Naive thymus-derived CD8-positive, alpha-beta T cell (primary cell): ENCODE measurements at places on chromosomes 13 and 19.

GRCh38 chr19:1248139-1248785 lies at the start of gene MIDN:
MIDN (plus strand) TSS chr19:1248583; CDS start chr19:1250297, 1,714 bp downstream.
- peaks cover 7% of the 10 kb centered on the region for H3K36me3 ChIP-seq
- H3K27me3 ChIP-seq: no peaks in the 10 kb centered on the region
- peak within 1 kb of the TSS; percentile 61 for H3K4me3 ChIP-seq
- peak within 1 kb of the TSS; percentile 85 for H3K27ac ChIP-seq
- peak; percentile 61 for DNase-seq

- H3K4me1 ChIP-seq: peaks cover 8% of the 10 kb centered on the region
- H3K27ac ChIP-seq: no peak overlapping the region
- DNase-seq: no peak
Measured at GRCh38 chr13:26025196-26025595, 26.6 kb downstream of the SHISA2 start.

DNA sequence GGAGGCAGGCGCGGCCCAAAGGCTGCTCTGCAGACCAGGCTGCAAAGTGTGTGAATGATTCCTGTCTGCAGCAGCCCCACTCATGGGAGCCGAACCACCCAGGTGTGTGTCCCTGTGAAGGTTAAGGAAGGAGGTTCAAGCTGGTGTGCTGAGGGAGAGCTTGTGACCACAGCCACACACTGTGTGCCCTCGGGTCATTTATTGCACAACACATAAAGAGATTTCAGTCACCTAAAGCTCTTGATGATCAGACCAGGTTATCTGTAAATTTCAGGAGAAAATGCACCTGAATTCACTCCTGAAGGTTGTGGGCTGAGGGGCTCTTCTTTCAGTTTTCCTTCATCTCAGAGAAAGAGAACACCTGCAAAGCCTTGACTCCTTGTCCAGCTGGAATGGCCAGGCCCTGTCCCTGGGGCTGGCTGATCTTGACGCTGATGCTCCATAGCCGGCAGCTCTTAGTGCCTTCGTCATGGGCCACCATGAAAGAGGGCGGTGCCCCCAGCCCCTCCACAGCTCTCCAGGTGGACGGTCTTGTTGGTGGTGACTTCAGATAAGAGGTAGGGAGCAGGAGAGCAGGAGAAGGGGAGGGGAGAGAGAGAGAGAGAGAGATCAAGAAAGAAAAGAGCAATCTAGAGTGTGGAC lies 110.8 kb upstream of the C1QTNF9B start:
- no peaks in the 10 kb centered on the region for H3K27me3 ChIP-seq
- no peaks in the 10 kb centered on the region for H3K4me1 ChIP-seq
- peak overlapping the region; percentile 18 for H3K27ac ChIP-seq
- no peak for DNase-seq
- H3K36me3 ChIP-seq: no peaks in the 10 kb centered on the region

DNA sequence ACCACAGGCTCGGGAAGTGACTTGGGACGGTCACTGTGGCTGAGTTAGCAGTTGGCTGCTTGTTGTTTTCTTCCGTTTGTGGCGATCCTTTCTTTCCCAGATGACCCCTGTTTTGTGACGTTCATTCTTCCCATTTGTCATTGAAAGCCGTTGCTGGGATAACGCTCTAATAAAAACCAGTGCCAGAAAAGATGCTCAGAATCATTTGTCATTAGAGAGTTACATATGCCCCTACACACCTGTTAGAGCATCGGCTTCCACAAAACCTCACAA lies 39.3 kb upstream of the MCF2L start:
- H3K27me3 ChIP-seq: peaks cover 26% of the 10 kb centered on the region
- no peak overlapping the region for H3K27ac ChIP-seq
- peaks cover 2% of the 10 kb centered on the region for H3K4me1 ChIP-seq
- no peak for DNase-seq
- no peak overlapping the region for H3K4me3 ChIP-seq

DNA sequence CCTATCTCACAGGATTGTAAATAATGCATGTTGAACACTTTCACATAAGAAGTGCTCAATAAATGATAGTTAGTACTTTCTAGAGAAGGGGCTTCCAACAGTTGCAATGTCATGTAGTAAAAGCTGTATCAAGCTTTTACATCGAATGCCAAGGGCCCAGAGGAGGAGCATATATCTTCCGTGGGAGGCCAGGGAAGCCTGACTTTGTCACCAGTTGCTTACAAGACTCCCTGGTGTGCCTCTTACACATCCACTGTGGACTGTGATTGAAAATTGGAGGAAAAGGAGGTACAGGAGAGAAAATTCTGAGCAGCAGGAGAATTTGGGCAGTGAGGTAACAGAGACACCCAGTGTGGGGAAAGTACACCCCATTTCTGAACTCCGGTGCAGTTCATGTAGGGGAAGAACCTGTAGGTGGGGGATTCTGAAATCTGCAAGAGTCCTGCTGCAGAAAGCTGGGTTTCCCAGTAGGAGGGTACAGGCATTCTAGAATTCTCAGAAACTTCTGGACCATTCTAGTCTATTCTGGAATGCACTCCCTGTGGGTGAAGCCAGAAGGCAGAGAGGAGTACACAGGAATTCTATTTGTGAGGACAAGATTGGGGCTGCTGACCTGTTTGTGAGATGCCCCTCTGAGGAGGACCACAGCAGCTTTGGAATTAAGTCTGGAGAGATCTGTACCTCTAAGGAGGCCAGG lies 54.0 kb downstream of the ALOX5AP start:
- no peaks in the 10 kb centered on the region for H3K4me1 ChIP-seq
- no peaks in the 10 kb centered on the region for H3K36me3 ChIP-seq
- no peak overlapping the region for H3K4me3 ChIP-seq
- DNase-seq: no peak
- H3K27me3 ChIP-seq: no peaks in the 10 kb centered on the region

- H3K4me3 ChIP-seq: no peak overlapping the region
- no peaks in the 10 kb centered on the region for H3K4me1 ChIP-seq
- no peak overlapping the region for H3K27ac ChIP-seq
- peaks cover 24% of the 10 kb centered on the region for H3K27me3 ChIP-seq
- H3K36me3 ChIP-seq: no peaks in the 10 kb centered on the region
- peak; percentile 65 for DNase-seq
Measured at GRCh38 chr13:42594481-42595252, 20.7 kb downstream of the TNFSF11 start.

- peak overlapping the region; percentile 4 for H3K27ac ChIP-seq
- no peak overlapping the region for H3K4me3 ChIP-seq
- no peaks in the 10 kb centered on the region for H3K27me3 ChIP-seq
- H3K4me1 ChIP-seq: peaks cover 40% of the 10 kb centered on the region
- peaks cover 1% of the 10 kb centered on the region for H3K36me3 ChIP-seq
- no peak for DNase-seq
Measured at GRCh38 chr19:12797141-12797587, 4.4 kb downstream of the PRDX2 start.

DNA sequence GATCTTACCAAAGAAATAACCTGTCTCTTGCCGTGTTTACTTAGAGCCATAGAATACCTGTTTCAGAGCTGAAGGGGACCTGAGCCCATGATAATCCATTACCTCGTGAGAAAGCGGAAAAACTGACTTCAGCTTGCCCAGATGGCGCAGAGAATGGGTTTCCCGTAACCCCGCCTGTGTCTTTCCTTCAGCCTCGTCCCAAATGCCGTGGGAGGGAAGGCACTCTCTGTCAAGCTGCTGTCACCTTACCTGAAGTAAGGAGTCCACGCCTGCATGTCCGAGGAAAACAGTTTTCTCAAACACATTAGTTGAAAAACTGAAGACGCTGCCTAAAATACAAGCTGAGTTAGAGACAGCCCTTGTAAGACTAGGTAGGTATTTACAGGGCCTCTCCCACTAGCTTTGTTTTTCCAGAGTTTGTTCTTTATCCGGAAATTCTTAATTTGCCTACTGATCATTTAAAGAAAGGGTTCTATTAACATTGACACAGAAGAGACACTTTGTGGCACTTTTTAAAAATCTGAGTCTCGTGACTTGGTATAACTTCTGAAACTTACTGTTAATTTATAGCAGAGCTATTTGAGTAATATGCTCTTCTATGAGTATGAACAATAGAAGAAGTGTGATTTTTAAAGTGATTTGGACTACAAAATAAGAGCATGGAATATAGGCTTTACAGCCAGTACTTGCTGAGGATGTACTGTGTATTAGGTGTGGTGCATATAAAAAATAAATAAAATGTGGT lies 1.3 kb upstream of the INTS6 start:
- H3K4me1 ChIP-seq: peaks cover 52% of the 10 kb centered on the region
- H3K27me3 ChIP-seq: peaks cover 2% of the 10 kb centered on the region
- peaks cover 8% of the 10 kb centered on the region for H3K36me3 ChIP-seq
- H3K4me3 ChIP-seq: peak overlapping the region; percentile 95
- DNase-seq: no peak

- H3K4me3 ChIP-seq: no peak overlapping the region
- DNase-seq: no peak
Measured at GRCh38 chr13:97615266-97615665, 181.3 kb downstream of the RAP2A start.

DNA sequence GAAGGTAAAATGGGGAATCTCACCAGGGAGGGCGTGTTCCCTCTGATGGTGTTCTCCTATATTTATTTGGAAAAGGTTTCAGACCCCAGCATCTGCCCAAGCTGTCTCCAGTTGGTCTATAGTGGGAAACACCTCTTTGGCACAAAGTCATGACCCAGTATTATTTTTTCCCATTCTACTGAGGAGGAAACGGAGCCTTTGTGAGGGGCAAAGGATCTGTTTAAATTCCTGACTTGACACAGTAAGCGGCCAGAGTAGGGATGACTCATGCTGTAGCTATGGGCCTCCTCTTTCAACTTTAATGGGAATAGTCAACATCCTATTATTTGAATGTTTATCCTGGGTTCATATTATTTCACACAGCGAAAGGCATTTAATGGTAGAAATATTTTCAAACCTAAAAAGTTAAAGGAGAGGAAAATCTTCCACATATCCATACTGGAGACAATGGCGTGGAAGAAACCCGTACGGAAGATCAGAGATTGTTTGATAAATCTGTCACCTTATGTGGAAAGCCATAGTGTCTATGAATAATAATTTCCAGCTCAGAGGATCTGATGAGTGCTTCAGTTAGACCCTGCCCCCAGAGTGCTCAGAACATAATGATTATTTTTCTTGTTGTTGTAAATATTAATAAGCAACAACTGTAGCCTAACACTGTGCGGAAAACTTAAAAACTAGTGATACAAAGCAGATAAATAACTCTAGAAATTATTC lies 126.0 kb downstream of the FOXO1 start:
- no peak overlapping the region for H3K27ac ChIP-seq
- H3K4me3 ChIP-seq: no peak overlapping the region
- H3K27me3 ChIP-seq: no peaks in the 10 kb centered on the region
- H3K36me3 ChIP-seq: no peaks in the 10 kb centered on the region
- H3K4me1 ChIP-seq: peaks cover 16% of the 10 kb centered on the region
- DNase-seq: no peak
